Erythroblast (primary cell): ENCODE measurements at places on chromosomes 12 and 14.

- DNase-seq = no peak
These were observed 32.0 kb downstream of the PRKD1 start for GRCh38 chr14:29895591-29896083.

- no peak for DNase-seq
These were observed 3.4 kb upstream of the DLK1 start for GRCh38 chr14:100723135-100723829.

DNA sequence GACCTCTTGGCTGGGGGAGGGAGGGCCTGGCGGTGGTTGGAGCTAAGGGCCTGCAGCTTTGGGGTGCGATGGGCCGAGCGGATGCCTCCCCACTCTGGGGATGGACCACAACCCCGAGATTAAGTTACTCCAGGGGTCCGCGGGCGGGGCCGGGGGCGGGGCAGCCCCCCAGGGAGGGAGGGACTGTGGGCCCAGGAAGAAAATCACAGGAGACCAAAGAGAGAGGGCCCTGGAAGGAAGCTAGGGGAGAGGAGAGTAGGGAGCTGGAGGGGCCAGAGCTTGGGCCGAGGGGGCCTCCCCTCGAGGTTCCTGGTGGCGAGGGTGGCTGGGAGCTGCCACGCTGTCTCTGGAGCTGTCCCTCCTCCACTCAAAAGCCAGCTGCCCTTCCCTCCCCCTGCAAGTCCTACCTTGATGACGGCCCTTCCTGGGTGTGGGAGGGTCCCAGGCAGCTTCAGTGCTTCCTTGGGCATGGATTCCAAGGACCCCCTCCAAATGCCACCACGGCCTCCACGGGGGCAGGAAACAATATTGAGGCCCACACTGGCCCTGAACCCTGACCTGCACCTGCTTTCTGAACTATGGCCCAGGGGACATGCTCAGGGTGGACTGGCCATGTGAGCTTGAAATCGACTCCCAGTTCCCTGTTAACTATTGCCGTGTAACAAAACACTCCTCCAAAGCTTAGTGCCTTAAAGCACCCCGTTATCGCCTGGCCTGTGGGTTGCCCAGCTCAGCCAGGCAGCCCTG, 610 bp upstream of the NUDT14 start:
- DNase-seq = no peak

- DNase-seq = no peak
These were observed 695.7 kb upstream of the USP15 start for GRCh38 chr12:61564466-61564865.

- no peak for DNase-seq
These were observed 78.5 kb downstream of the ARL6IP4 start for GRCh38 chr12:123058980-123059379.

GRCh38 chr14:37545174-37545573, 49.9 kb downstream of the FOXA1 start:
- no peak for DNase-seq

- DNase-seq = no peak
These were observed 61.8 kb downstream of the RCOR1 start for GRCh38 chr14:102654298-102654697.

DNA sequence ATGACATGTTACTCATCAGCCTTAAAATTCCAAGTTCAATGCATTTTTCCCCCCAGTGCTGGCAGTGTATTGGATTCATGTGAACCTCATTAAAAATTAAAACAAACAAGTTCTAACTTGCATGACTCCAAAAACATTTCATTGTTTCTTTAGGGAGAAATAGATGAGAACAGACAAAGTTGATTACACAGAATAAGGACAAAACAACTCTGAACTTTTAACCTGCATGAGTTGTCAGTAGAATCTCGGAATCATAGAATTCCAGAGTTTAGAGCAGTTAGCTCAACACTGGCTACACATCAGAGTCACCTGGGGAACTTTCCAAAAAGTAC, 127.5 kb downstream of the TMX1 start:
- DNase-seq = no peak

DNA sequence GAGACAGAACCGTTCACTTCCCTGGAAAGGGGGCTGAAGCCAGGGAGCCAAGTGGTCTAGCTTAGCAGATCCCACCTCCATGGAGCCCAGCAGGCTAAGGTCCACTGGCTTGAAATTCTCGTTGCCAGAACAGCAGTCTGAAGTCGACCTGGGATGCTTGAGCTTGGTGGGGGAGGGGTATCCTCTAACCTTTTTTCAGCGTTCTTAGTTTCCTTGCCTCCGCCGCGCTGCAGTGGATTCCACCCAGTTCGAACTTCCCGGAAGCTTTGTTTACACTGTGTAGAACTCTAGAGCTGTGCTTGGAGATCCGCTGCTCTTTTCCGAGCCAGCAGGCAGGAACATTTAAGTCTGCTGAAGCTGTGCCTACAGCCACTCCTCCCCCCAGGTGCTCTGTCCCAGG, 45.2 kb upstream of the FKBP4 start:
- no peak for DNase-seq

DNA sequence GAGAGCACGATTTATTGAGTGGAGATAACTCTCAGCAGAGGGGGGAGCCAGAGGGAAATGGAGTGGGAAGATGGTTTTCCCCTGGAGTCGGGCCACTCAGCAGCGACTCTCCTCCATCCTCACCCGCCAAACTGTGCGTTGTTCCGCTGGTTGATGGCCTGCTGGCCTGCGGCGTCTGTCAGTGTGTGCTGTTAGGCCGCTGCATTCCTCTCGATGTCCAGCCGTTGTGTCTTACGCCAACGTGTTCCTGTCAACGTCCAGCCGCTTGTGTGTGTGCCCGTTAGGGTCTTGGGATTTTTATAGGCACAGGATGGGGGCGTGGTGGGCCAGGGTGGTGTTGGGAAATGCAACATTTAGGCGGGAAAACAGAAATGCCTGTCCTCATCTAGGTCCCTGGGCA, 69.2 kb downstream of the PTPRQ start:
- no peak for DNase-seq

DNA sequence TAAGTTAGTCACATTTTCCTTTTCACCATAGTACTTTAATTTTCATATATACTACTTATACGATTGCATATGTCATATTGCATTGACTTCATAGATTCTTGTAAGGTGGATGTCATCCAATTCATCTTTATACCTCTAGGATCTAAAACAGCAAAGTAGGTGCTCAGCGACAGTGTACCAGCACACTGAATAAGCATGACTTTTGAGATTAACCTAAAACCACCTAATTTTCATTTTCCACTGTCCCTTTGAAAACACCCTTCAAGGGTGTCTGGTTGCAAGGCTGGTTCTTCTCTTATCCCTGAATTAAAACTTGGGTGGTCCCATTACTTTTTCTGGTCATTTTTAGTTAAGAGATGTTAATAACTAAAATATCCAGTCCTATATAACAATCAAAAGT, 4.4 kb downstream of the GPR19 start:
- no peak for DNase-seq

DNA sequence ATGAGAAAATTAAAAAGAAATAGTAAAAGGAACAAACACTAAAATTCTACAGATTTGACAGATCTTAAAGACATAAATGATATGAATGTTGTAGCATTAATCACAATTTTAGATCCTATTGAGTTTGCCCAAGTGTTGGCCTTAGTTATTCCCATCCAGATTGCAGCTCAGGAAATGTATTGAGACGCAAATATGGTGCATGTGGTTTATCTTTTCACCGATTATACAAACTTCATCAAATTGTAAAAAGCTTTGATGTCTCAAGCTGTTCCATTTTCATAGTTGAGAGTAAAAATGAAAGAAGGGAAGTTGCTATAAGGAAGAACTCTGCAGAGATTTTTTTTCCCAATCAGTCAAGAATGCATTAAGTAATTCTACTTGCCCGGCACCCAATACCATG, 328.4 kb downstream of the EGLN3 start:
- DNase-seq = no peak

DNA sequence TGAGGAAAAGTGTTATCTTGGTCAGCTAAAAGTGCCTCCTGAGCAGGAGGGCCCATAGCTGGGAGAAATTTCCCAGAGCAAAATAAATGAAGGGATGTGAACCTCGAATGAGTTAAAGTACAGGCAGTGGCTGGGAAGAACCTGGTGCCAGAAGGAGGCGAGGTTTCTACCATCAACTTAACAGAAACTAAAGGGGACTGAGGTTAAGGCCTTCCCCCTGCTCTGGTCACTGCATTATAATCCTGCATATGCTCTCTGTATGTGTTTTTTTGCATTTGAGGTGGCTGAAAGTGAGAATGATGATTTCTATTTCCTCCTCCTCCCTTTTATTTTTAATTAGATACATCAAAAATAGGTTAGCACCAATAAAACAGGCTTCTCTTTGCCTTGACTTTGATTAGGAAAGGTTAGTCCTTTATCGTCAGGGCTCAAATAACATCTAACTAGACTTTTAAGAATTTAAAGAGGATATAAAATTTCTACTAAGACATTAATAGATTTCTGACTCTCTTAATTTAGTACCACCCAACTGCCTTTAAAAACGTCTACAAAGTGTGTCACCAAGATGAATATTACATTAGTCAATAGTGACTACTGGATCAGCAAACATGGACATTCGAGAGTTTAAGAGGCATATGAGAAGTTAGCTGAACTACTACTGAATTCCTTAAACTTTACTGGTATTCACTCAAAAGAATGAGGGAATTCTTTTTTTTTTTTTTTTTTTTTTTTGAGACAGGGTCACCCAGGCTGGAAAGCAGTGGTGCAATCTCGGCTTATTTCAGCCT, 49.2 kb downstream of the GALNT4 start:
- no peak for DNase-seq

GRCh38 chr12:72282721-72283120, 10.6 kb downstream of the TRHDE start:
- DNase-seq = no peak

DNA sequence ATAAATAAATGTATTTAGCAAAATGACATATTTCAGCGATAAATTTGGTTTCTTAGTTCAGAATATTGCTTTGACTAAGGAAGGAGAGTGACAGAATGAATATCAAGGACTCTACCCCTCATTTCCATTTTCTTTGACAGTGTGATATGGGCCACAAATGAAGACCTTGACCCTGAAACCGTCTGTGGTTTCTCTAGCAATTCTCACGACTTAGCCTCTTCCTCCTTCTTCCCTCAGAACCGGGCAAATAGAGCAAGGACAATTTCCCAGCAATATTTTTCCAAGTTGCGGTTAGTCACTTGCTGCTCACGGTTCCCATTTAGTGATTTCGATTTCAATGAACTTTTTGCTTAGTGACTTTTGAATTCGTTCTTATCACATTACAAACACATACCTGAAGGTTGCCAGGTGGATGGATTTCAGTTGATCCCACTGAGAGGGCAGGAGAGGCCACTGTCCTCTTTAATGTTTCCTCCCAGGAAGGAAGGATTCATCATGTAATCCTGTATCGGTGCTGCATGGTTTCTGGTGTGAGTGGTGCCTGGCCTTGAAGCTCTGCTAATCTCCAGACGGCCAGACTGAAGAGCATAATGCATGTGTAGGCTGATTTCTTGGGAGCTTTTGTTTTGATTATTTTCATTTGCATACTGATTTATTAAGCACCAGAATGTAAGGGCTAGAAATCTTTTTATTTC, 77.6 kb downstream of the CHST11 start:
- peak; percentile 27 for DNase-seq

DNA sequence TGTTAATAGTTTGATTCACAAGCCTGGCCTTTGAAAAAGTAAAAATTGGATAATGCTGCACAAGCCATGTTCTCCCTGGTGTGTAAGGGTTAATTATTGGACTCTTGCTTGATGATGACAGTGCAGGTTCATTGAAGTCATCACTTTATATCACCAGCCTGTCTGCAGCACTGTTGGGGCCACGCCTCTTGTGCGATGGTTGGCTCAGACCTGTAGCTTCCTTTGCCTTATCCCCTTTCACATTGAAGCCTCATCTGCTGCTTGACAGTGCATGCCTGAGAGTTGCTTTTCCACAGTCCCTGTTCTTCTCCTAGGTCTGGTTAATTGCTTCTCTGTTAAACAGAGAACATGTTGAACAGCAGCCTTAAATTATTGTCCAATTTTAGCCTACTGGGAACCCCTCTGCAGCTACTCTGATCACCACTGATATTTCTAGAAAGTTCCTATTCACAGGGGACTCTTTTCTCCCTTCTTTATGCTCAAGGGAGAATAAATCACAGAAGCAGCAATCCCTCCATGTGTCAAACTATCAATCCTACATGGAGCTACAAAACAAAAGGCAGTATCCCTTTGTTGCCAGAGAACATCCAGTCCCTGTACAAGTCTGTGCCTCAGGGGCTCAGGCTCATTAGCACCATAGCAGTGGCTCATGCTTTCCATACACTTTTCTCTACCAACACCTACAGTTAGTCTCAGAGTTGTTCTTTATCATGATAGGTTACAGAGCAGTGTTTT, 322.1 kb downstream of the RGS6 start:
- no peak for DNase-seq

DNA sequence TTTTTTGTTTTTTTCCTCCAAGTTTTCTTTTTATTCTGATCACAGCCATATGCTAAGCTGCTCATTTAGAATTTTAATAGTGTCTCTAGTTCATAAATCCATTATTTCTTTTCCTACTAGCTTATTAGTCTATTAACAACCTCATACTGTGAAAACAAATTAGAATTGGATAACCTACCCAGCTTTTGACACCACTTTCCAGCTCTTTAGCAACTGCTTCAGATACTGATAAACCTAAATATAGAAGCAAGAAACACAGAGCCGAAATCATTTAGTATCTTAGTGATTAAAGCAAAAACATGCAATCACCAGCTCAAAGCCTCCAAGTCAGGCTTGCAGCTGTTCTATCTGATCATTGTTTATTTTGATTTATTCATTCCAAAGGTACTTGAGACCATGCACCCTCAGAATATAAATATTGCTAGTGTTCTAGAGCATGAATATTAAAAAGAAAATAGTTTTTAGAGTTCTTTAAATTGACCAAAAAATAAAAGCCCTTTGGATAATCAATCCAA, 121.5 kb downstream of the STXBP6 start:
- DNase-seq = no peak

DNA sequence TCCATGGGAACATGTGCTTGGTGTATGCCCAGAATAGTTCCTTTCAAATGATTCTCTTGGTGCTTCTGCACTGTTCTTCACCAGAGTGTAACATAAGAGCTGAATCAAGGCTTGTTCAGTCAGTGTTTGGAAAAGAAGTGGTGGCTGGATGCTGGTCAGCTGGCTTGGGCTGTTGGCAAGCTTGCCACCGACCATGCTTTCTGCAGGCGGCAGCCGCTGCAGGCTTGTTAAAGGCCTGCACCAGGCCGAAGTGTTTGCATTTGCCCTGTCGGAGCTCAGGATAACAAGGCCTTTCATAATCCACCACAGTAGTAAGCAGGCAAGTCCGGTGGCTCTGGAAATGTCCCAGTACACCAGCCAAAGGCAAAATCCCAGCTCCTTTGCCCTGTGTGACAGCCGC, 26.9 kb downstream of the DAAM1 start:
- DNase-seq = no peak
